ENCODE measurements at places on chromosomes 1 and 21. TPM values are rescaled to one million over a fixed set of nuclear protein-coding genes. Genes with fewer than 3 reads are reported as not detected.

DNA sequence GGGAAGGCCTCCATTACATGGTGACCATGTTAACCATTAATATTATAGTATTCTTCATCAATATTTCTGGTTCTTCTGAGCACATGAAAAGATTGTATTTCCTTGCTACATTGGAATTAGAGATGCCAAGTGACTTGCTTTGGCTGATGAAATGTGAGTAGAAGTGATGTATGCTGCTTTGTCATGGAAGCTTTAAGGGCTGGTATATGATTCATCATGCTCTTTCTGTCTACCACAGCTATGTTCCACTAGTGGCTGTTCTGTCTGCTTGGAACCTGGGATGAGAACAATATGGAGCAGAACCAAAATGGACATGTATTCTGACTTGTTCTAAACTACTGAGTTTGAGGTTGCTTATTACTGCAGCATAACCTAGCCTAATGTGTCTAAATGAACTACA is 163.3 kb downstream of the TM2D1 start:
- DNase-seq: no peak

DNA sequence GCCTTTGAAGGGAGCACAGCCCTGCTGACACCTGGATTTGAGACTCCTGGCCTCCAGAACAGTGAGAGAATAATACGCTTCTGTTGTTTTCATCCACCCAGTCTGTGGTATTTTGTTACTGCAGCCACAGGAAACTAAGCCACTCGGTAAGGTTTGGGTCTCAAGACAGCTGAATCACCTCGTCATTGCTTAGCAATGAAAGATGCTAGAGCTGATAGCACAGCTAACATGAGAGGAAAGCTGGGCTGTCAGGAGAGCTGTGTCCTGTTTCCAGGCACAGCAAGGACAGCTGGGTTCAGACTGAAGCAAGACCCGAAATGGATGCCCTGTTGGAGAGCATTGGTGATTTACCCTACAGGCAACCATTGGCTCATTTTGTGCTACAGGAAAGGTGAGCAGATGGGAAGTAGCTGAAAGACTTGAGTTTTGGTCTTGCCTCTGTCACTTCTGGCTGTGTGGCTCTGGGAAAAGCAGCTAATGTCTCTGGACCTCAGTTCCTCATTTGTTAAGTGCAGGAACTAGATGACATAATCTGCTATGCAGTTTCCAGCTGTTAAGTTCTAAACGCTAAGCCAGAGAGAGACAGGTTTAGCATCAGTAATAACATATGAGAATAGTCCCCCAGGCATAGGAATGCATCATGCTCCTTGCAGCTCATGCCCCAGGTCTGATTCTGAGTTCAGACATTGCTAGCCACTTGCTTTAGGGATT is 58.0 kb downstream of the CLIC6 start:
- DNase-seq: no peak

- DNase-seq: no peak
Measured at GRCh38 chr1:117964290-117965038, 34.9 kb downstream of the WDR3 start.

- DNase-seq: no peak
Measured at GRCh38 chr1:158998037-158998780, 11.5 kb upstream of the IFI16 start.

DNA sequence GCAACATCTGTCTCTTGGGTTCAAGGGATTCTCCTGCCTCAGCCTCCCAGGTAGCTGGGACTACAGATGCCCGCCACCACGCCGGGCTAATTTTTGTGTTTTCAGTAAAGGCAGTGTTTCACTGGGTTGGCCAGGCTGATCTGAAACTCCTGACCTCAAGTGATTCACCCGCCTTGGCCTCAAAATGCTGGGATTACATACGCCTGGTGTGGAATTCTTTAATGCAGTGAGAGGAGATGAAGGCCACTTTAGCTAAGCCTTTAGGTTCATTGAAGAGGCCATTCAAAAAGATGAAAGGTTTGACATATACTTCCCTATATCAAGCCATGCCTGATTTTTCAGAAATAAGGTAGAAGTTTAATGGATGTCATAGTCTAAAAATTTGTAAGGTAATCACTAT is 162.7 kb downstream of the ST6GALNAC3 start:
- DNase-seq: no peak

Gene CHIT1
- 0.61 TPM for total RNA-seq

Gene SH2D5
- total RNA-seq: 1.0 TPM

Gene CDK18
- total RNA-seq: 6.5 TPM

Gene RCSD1
- 2.4 TPM for total RNA-seq

Gene CR1
- 0.49 TPM for total RNA-seq

Measured in lower leg skin (tissue), 4 donors.